ENCODE measurements at places on chromosomes 16 and 17.

DNA sequence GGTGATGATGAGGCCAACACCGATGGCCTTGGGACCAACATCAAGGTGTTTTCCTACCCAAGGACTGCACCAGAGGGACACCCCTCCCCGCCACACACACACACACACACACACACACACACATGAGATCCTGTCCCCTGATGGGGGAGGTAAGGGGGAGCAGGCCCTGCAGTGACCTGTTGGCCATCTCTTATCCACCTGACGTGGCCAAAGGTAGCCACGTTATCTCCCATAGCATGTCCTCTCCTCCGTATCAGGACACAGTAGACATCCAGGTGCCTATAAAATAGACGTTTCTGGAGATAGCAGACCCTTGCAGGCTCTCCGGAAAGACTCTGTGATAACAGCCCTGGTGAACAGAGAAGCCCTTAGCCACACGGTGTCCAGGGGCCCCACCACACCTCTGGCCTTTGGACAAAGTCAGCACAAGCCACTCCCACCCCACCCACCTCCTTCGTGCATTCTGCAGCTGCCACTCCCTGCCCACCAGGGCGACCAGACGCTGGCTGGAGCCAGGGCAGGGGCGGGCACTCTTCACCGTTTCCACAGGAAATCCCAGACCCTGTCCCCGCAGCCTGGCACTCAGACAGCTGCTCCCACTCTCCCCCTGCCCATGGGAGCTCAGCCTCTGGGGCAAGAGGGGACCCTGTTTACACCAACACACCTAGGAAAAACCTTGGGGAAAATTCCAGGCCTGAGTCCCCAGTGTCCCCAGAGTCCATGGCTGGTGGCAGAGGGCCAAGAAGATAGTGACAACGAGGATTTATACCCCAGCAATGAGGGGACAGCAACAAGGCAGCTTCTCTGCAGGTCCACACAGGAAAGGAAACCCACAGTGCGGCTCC is 15.4 kb upstream of the ENPP7 start:
- no peak for DNase-seq

DNA sequence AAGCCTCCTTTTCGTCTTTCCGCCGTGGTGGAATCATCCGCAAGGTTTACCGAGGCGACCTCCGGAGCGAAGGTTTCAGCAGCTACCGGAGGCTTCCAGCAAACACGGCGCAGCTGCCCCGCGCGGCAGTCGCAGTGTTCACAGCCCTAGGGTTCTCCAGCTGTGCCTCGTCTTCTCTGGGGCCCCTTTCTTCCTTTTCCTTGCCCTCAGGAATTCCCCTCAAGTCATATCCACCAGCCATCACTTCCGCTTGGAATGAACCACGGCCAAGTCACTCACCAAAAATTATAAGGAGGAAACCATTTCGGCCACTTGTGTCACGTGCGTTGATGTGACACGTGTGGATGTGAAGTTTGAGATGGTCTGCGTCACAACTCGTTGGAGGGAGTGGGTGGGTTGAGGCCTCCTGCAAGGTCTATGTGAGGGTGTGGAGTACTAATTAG is 636 bp upstream of the ERN1 start:
- DNase-seq, result peak; percentile 59

- no peak for DNase-seq
Observed at GRCh38 chr17:71935341-71935740, 185.5 kb upstream of the SOX9 start.

DNA sequence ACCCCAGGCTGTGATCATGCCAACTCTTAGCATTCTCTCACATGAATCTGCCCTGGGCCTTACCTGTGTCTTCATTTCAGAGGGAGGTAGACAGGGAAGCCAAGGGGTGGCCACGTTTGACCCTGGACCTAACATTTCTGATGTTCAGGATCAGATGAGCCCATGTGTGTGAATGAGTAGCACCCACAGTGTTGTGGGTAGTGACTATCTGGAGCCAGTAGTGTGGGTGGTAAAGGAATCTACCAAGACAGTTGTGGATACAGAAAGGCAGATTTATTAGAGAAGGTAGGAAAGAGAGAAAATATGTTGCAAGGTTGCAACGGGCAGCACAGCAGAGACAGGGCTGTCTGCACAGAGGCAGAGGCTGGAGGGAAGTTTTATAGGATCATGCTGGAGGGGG is 60.5 kb downstream of the TK2 start:
- peak; percentile 24 for DNase-seq

DNA sequence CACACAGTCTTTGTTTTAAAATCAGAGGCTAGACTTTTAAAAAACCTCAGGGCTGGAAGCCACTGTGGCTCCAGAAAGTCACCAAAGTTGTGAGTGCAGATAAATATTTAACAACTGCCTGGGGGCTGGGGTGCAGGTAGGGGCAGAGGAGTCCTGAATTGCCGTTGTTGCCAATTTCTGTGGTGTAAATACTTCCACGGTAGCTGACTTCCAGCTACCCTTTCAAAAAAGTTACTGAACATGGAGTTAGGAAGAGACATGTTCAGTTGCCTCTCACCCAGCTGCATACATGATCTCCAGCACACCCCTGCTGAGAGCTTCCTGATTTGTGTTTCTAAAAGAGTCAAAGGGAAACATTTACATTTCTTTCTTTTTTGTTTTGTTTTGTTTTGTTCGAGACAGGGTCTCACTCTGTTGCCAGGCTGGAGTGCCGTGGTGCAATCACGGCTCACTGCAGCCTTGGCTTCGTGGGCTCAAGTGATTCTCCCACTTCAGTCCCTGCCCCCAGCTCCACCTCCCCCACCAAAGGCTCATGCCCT is 58.7 kb downstream of the PLXDC1 start:
- DNase-seq, result no peak

GRCh38 chr16:11004973-11005610 is 60.7 kb downstream of the CLEC16A start:
- peak; percentile 82 for DNase-seq

GRCh38 chr17:67531291-67531690 is 154.2 kb downstream of the PITPNC1 start:
- peak; percentile 19 for DNase-seq

- peak; percentile 48 for DNase-seq
Observed at GRCh38 chr17:50198026-50198669, 3.3 kb downstream of the COL1A1 start.

GRCh38 chr17:49358641-49359247 is 3.3 kb downstream of the ZNF652 start:
- DNase-seq, result no peak

DNA sequence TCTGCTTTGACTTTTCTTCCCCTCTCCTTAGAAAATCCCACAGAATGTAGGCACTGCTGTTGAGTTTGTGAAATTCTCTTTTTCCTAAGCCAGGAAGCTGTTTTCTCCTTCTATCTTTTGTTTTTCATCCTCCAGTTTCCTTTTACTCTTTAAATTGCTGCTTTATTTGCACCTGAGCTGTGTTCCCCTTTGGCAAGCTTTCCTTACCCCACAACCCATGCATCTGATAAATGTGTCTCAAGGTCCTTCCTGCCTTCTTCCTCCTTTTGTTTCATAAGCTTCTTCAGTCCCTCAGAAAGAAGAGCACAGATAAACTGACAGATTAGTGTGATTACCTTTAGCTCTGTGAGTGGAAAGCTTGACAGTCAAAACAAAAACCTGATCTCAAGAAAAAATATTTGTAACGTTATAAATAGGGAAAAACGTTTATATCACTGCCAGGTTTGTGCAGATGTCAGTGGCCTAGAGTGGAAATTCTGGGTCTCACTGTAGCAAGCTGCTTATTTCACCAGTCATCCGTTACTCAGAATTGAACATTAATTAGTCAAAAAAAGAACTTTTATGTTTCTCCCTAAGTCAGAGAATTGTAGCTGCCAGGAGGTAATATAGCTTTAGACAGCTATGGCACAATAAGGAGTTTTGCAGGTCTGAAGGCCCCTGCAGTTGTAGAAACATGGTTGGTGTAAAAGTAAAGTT is 23.6 kb downstream of the GSDMB start:
- no peak for DNase-seq

DNA sequence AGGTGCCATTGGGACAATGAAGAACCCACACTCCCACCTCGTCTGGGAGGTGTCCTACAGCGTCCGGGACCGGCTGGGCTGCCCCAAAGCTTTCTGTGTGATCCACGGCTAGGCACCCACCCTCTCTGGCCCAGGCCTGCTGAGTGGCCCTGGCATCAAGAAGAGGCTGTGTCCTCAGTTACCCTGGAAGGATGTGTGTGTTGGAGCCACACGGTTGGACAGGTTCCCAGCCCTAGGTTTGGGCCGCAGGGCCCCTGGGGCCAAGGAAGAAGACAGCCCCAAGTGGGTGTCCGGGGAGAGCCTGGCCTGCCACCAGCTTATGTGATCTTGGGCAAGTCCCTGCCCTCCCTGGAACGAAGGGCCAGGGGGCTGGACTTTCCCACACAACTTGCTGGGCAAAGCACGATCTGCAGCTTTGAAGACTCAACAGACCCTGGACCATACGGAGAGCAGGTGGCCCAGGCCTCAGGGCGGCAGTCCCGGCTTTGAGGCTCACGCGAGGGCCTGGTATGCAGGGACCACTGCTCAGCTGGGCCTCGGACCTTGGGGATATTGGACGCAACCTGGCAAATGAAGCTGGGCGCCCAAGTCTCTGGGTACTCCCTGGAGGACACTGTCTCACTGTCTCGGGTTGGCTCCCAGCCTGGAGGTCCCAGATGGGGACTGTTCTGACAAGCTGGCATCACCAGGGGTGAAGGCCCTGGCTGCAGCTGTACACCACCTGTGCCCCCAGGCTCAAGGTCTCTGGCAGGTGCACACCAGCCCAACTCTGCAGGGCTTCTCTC is 17.5 kb downstream of the MYBBP1A start:
- DNase-seq, result no peak

DNA sequence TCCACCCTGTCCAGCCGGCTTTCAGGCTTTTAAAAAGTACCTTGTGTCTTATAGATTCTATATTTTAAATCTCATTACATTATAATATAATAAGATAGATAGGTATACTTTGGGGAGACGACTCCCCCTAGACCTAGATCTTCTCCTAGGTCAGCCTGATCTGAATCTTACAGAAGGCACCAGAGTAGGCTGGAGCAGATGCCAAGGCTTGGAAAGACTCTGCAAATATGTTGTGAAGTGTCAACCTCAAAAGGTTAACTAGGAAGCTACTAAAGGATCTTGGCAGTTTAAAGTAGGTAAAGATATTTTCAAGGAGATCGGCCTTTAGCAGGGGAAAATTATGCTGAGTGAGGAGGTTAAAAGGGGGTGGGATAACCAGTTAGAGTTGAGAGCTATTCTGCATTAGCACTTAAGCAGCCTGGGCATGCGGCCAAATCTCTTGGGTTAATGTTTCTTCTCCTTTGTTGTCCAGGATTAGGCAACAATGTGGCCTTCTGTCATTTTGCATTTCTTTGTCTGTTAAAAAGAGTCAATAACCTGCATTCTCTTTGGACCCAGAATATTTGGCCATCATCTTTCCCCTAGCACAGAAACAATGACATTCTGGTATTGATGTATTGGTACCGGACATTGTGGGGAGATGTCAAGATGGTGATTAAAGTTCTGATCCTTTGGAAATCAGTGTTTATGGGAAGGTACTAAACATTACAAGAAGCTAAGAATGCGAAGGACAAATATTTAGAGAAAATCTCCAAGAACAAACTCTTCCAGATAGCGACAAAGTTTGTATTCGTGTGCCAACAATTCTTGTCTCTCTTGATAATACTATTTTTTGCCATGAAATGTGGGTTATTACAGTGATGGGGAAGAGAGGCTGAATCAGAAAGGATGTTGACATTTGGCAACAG is 51.2 kb upstream of the DHX40 start:
- peak; percentile 79 for DNase-seq

- DNase-seq, result no peak
Observed at GRCh38 chr16:57988929-57989328, 11.5 kb downstream of the ZNF319 start.

DNA sequence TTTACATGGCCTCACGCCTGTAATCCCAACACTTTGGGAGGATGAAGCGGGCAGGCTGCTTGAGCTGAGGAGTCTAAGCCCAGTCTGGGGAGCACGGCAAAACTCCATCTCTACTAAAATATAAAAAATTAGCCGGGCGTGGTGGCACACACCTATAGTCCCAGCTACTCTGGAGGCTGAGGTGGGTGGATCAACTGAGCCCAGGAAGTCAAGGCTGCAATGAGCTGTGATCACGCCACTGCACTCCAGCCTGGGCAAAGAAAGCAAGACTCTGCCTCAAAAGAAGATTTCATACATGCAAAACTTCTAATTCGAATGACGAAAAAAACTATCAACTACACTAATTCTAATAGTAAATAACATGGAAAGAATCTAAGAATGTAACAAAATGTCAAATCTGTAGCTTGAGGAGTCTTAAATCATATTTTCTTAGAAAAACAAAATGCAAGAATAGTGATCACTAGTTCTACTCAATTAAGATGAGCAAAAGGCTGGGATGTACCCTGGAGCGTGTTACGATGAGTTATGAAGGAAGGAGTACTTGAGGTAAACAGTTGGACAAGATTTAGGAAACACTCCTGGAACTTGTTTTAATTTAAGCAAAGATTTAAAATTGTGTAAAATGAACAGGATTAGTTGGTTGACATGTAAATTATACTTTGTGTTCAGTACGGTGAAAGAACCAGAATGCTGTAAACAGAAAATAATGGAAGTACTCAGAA is 20.7 kb downstream of the YWHAE start:
- DNase-seq, result no peak

Data from fibroblast of lung (primary cell).